ENCODE measurements at places on chromosomes 5 and 9.
A peak's percentile ranks its signal among the peaks of the same experiment; 100 is the strongest.

GRCh38 chr9:87139099-87139730 is 191.9 kb upstream of the GAS1 start:
- DNase-seq = no peak

DNA sequence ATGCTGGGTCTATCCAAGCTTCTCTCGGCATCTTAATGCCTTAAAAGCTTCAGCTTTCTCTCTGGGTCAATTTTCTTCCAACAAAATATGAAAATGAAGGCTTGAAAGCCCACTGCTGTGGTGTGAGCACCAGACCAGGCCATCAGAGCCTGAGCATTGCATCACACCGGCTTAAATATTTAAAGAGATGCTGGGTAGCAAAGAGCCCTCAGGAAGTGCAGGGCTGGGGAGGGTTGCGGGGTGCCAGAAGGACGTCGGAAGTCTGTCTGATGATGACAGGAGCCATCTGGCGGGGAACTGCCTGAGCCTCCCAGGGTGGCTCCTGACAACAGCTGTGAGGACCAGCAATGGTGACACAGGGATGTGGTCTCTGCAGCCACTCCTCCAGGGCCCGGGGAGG is 185.5 kb downstream of the OLFM1 start:
- DNase-seq = no peak

GRCh38 chr5:28313321-28313951 is 1275.0 kb upstream of the CDH9 start:
- peak; percentile 40 for DNase-seq

GRCh38 chr5:139014726-139015125 is 139.6 kb upstream of the LRRTM2 start:
- no peak for DNase-seq

DNA sequence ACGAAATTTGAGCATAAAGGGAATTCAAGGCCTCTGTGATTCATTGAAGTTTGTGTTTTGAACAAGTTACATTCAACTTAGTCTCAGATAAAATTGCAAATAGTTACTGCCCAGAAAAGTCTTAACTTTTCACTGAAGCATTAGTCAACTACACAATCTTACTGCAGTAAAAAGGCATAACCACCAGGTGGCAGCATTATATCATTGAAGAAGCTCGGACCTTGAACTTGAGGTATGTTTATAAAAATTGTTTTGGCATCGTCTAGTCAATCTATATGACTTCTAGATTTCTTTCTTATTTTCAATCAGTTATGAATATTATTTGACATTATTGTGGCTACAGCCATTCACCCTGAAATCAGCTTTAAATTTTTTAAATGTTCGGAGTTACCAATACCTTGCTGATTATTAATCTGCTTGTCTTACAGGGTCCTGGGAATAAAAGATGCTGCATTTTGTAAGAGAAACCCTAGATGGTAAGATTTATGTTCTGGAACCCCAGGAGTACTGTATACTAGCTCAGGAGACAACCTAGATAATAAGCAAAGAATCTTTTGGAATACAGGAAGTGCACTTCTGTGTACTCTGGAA is 83.9 kb upstream of the GRAMD2B start:
- peak; percentile 88 for DNase-seq

DNA sequence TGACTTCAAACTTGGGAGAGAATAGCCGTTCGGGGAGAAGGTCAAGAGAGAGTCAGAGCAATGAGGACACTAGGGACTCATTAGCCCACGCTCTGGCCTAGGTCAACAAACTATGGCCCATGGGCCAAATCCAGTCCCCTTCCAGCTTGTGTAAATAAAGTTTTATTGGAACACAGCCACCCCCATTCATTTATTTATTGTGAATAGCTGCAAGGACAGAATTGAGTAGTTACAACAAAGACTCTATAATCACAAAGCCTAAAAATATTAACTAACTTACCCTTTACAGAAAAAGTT is 33.1 kb upstream of the TRIM32 start:
- no peak for DNase-seq

Data from adipocyte (in vitro differentiated cells).